ENCODE measurements at places on chromosomes 6 and 20. TPM values are rescaled to one million over a fixed set of nuclear protein-coding genes. Genes with fewer than 3 reads are reported as not detected.

PPDPF gene
- 138 TPM for total RNA-seq

RIPK1 gene
- total RNA-seq, result 20.7 TPM

DNA sequence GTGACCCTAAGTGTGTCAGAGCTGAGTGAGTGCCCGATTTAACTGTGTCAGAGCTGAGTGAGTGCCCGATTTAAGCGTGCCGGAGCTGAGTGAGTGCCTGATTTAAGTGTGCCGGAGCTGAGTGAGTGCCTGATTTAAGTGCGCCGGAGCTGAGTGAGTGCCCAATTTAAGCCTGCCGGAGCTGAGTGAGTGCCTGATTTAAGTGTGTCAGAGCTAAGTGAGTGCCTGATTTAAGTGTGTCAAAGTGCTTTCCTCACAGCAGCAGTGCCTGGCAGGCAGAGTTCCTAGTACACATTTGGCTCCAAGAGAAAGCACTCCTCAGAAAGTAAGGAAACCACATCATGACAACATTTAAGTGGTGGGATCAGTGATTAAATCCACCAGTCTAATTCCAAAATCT, 13.2 kb downstream of the SERAC1 start:
- DNase-seq, result no peak

GRCh38 chr6:33164176-33164575, 28.1 kb downstream of the COL11A2 start:
- no peak for DNase-seq

DNA sequence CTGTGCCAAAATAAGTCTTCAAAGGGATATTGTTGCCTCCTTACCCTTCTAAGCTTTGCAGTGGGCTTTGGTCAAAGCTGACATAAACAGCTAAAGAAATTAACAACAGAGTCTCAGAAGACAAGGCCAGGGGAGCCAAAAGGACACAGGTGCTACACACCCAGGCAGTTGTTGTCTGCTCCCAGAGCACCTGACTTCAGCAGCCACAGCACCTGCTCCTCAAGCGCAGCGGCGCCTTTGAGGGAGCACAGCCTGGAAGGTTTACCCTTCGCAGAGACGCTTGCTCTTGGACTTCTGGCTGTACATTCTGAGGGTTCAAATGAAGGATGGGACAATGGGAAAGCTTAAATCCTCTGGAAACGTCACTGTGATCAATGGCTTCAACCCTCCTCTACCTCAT, 16.6 kb downstream of the B4GALT5 start:
- DNase-seq, result no peak

DNA sequence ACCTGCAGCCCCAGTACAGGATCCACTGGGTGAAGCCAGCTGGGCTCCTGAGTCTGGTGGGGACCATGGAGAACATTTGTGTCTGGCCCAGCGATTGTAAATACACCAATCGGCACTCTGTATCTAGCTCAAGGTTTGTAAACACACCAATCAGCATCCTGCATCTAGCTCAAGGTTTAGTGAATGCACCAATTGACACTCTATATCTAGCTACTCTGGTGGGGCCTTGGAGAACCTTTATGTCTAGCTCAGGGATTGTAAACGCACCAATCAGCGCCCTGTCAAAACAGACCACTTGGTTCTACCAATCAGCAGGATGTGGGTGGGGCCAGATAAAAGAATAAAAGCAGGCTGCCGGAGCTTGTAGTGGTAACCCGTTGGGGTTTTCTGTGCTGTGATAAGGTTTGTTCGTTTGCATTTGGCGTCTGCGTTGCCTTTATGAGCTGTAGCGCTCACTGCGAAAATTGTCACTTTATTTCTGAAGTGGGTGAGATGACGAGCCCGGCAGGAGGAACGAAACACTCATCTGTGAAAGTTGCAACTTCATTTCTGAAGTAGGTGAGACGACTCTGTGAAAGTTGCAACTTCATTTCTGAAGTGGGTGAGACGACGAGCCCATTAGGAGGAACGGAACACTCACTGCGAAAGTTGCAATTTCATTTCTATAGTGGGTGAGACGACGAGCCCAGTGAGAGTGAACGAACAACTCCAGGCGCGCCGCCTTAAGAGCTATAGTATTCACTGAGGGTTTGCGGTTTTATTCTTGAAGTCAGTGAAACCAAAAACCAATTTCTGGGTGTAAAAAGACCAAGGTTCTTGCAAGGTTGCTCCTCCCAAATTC, 31.1 kb downstream of the SERPINB6 start:
- DNase-seq, result no peak

Measured in H1 (cell line).